ENCODE measurements at places on chromosomes 2 and 18. TPM values are rescaled to one million over a fixed set of nuclear protein-coding genes. Genes with fewer than 3 reads are reported as not detected.

The SPC25 gene
- total RNA-seq = 1.4 TPM

The MC4R gene
- not detected for total RNA-seq

The KANSL3 gene
- total RNA-seq = 26.3 TPM

The GALR1 gene
- not detected for total RNA-seq

The RASGRP3 gene
- 184 TPM for total RNA-seq

The ACMSD gene
- total RNA-seq = not detected

The CFAP210 gene
- not detected for total RNA-seq

The ABCB11 gene
- total RNA-seq = not detected

Data from dermis microvascular lymphatic vessel endothelial cell (primary cell).